NCI-H1105 (cell line): ENCODE measurements at places on chromosomes 7 and 10.

DNA sequence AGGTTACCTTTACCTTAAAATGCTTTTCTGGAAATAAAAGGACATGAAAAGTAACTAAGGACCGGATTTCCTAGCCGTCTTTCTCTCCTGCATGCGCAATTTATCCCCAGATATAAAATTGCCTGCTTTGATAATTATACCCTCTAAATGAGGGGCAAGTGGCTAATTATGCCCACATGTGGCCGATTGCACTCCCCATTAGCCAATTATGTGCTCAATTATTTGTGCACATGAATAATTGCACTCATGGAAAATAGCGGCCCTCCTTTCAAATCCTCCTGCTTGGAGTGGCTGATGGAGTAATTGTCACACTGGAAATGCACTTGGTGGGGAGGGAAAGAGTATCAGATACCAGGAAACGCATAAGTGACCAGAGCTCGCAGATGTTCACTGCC is 66.4 kb upstream of the ATRNL1 start:
- peak; percentile 81 for DNase-seq

- no peak for DNase-seq
These were observed 11.8 kb downstream of the CPED1 start for GRCh38 chr7:121000081-121000983.

DNA sequence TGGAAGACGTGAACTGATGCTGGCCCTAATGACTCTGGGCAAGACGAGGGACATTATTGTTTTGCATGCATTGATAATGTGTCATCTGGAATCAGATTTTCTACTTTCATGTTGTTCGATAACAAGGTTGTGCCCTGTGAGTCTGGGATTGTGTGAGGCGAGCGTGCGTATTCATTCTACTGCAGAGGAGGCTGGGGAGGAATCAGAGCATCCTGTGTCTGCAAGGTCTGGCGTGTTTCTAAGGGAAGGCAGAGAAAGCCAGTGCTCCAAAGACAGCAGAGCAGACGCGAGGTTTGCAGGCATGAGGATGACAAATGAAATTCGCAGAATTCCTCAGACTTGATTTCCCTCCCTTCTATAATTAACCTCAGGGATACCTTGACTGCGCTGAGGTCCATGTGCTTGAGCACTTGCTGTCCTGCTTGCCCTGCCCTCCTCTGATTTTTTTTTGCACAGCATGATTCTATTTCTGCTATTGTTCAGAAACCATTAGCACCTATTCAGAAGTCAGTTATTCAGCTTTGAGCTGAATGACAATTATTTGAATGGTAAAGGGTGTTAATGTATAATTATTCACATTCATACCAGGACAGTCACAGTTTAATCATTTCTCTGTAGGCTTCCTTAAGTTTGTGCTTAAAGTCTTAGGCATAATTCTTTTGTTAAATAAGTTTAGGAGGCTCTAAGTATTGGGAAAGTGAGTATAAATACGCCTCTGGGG is 233.6 kb downstream of the EBF3 start:
- DNase-seq: no peak

- no peak for DNase-seq
These were observed 574.3 kb upstream of the GHITM start for GRCh38 chr10:83564889-83565588.

DNA sequence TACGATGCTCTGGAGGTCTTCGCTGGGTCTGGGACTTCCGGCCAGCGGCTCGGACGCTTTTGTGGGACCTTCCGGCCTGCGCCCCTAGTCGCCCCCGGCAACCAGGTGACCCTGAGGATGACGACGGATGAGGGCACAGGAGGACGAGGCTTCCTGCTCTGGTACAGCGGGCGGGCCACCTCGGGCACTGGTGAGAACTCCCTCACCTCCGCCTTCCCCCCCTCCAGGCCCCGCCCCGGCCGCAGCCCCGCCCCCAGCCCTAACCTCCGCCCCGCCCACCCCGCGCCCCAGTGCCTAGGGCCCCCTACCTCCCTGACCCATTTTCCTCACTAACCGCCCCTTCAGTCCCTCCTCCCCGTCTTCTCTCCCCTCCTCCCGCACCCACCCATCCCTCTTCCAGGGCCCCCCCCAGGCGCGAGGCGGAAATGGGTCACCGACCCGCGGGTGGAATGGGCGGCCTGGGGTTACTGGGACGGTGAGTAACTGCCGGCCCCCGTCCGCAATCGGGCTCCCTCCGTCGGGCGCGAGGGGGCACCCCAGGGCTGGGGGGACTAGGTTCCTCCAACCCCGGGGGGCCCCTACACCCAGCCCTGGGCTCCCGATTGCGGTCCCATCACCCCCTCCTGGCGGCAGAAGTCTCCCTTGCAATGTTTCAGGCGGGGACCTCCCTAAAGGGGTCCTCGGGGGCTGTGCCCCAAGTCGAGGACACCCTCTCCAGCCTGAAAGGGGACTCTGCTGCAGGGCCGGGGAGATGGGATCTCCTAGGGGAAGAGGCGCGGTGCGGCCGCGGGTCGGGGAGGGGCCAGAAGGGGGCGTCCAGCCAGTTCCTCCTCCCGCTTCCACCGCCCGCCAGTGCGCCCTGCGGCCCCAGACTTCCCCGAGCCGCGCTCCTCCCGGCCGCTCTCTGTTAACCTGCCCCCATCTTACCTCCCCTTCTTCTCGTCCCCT is 2.1 kb downstream of the PCOLCE start:
- peak; percentile 28 for DNase-seq

DNA sequence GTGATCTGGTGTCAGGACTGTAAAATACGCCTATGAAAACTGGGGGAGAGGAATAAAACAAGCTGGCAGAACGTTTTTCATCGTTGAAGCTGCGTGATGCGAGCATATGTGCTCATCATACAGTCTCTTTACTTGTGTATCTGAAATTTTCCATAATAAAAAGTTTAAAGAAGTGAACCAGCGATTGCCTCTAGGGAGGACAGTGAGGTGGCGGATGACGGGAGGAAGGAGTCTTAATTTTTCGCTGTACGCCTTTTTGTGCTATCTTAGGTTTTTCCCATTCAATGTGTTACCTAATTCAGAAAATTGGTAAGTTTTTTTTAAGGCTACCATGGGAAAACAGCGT is 891 bp upstream of the WAPL start:
- no peak for DNase-seq

DNA sequence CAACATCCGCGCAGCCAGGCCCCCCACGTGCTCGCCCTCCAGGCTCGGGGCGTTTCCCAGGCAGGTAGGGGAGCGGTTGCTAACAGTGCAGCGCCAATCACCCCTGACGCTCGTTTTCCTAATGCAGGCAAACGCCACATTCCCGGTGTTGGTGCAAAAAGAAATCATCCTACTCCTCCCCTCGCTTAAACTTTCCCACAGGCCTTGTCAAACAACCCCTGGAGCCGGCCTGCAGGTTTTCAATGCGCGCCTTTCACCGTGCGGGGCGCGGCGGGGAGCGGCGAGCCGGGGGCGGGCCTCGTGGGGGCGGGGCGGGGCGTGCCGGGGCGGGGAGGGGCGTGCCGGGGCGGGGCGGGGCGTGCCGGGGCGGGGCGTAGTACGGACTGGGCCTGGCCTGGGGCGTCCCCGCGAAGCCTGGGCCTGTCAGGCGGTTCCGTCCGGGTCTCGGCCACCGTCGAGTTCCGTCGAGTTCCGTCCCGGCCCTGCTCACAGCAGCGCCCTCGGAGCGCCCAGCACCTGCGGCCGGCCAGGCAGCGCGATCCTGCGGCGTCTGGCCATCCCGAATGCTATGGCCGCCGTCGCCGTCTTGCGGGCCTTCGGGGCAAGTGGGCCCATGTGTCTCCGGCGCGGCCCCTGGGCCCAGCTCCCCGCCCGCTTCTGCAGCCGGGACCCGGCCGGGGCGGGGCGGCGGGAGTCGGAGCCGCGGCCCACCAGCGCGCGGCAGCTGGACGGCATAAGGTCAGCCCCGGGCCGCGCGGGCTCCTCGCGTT is at the start of gene ECHDC3:
Gene ECHDC3, plus strand, starts transcription at position 374 of the 770 bp plus-strand sequence. Its CDS starts 195 bp downstream, at position 569.
- DNase-seq: no peak

- no peak for DNase-seq
These were observed 9.5 kb downstream of the CPED1 start for GRCh38 chr7:120997882-120998474.

GRCh38 chr10:95196046-95196445 is 2.0 kb downstream of the ACSM6 start:
- no peak for DNase-seq

- DNase-seq: no peak
These were observed 333 bp downstream of the SMNDC1 start for GRCh38 chr10:110304394-110304779.

- DNase-seq: no peak
These were observed 805 bp downstream of the ZNF736 start for GRCh38 chr7:64314566-64314965.

GRCh38 chr7:50356212-50356944 is 51.9 kb downstream of the IKZF1 start:
- DNase-seq: no peak

GRCh38 chr10:68202960-68203353 is 29.0 kb downstream of the ATOH7 start:
- DNase-seq: no peak

GRCh38 chr7:39592586-39592985 is 26.4 kb downstream of the YAE1 start:
- no peak for DNase-seq

DNA sequence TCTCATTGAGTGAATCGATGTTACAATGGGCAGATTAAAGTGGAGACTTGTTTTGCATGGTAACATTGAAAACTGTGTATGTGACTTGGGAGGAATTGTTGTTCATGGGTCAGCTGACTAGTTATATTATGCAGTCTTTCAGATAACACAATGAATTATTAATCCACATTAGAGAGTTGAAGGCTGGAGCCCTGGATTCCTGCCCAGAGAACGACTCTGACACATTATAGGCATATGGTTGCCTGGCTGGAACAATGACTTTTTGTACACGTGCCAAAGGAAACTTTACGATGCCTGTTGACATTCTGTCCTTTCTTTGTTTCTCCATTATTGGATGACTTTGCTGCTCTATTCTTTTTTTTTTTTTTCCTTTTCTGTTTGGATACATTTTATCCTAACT is 52.3 kb upstream of the TMEM229A start:
- peak; percentile 88 for DNase-seq

- peak; percentile 35 for DNase-seq
These were observed 18.3 kb downstream of the FZD9 start for GRCh38 chr7:73451780-73452398.

GRCh38 chr7:111394891-111395290 is 167.4 kb downstream of the IMMP2L start:
- DNase-seq: no peak

DNA sequence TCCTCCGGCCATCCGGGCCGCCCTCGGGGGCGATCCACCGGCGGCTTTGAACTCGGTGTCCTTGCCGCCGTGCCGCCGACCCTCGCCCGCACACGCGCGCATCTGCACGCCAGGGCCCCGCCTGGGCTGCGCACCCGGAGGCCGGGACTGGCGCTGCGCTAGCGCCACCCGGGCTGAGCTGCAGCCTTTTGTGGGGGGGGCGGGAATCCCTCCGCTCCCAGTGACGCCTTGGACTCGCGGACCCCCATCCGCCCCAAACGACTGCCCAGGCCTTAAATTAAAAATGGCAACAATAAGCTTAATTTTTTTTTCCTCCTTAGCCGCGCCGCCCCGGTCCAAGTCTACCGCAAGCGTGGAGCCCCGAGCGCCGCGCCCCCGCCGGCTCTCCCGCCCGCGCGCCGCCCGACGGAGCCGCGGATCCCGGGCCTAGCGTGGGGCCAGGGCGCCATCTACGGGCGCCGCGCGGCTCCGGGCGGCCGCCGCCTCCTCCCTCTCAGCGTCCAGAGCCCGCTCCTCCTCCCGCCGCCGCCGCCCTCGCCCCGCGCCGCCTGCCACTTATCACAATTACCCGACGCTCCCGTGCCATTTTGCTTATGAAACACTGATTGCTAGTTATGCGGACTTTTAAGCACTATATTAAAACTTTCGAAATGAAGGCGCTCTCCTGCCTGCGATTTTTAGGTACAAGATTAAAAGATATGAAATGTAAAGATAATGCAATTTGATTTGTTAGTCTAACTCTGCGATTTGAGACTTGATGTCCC is 7.5 kb upstream of the EBF3 start:
- DNase-seq: no peak

- DNase-seq: no peak
These were observed 490.8 kb downstream of the IPMK start for GRCh38 chr10:57776688-57777432.

GRCh38 chr7:99557940-99558305 is 519 bp upstream of the ZNF655 start:
- no peak for DNase-seq

DNA sequence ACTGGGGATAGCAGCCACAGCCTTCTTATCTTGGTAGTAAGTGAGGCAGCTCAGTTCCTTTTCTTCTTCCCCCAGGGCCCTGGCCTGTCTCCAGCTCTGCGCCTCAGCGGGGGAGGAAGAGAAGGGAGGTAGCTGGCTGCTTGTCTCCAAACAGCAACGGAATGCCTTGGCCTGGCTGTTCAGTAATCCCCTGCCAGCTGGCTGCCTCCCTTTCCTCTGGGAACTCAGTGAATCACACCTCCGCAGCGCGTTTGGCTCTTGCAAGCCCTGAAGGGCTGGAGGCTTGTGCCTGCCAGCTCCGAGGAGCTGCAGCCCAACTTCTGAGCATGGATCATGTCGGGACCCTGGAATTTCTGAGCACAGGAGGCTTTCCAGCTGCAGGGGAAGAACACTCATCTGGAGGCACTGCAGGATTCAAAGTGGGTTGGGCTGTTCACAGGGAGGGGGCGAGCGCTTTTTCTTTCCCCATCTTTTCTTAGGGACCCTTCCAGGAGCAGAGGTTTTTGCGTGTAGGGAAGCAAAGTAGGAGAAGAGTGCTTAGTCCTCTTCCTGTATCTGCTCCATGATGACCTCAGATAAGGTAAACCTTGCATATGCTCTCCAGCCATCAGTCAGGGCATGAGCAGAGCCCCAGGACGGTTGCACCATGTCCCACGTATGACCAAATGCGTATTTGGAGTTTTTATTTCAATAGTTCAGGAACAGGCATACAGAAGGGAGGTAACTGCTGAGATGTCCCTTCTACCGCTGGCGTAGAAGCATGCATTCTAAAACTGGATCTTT is 253.2 kb upstream of the INHBA start:
- DNase-seq: no peak

- DNase-seq: no peak
These were observed 507.1 kb upstream of the ADARB2 start for GRCh38 chr10:2244471-2244870.
